ENCODE measurements at places on chromosomes 11 and 22.

GRCh38 chr22:40466976-40467375 lies 96.6 kb downstream of the SGSM3 start:
- DNase-seq = no peak

DNA sequence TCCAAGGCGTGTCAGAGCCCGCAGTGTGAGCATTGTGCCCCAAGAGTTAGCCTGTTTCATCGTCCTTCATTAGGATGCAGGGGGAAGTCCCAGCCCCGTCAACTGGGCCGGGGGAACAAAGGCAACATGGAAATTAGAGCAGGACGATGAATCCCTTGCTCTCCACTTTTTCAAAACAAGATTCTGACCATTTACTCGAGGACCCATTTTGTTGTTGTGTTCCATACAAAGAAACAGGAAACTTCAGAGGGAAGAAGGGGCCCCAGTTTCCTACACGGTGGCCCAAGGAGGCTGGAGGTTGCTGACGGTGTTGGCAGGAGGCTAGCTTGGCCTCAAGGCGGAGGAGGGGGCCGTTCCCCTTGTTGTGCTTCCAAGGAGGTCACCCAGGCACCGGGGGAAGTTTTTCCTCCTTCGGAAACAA lies 44.0 kb upstream of the SLC1A2 start:
- no peak for DNase-seq

GRCh38 chr11:35131886-35132285 lies 7.1 kb upstream of the CD44 start:
- DNase-seq = no peak

- no peak for DNase-seq
Measured at GRCh38 chr11:112216561-112217105, 9.6 kb upstream of the PTS start.

DNA sequence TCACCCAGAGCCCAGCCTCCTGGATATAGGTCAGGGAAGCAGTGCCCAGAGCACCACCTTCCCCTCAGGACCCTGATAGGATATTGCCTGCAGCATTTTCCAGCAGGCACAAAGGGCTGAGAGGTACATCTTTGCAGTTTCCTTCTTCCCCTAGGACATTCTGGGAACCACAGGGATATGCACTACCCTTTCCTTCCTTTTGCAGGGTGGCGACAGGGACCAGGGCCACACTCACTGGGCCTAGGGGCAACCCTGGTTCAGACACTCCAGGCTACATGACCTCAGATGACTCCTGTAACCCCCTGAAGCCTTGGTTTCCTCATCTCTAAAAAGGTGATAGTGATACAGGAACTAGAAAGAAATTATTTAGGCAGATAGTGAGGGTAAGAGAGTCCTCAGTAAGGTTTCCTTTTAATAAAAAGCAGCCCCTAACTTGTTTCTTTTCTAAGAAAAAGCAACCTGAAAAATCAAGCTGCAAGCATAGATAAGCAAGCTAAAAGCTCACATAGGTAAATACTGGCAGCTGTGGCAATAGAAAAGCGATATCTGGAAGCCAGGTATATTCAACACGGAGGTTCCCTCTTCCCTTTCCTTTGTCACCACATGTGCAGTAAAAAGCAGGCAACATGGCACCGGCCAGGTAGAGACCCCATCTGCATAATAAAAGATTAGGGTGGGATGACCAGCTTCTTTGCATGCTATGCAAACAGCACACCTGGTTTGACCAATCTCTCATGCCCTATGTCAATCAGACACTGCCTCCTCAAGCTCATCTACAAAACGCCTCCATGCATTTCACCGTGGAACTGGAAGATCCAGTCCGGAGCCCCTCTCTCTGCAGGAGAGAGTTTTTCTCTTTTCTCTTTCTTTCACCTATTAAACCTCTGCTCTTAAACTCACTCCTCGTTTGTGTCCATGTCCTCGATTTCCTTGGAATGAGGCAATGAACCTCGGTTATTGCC lies 13.2 kb upstream of the MRGPRX2 start:
- DNase-seq = no peak

- DNase-seq = no peak
Measured at GRCh38 chr22:30370641-30371230, 13.9 kb downstream of the CCDC157 start.

DNA sequence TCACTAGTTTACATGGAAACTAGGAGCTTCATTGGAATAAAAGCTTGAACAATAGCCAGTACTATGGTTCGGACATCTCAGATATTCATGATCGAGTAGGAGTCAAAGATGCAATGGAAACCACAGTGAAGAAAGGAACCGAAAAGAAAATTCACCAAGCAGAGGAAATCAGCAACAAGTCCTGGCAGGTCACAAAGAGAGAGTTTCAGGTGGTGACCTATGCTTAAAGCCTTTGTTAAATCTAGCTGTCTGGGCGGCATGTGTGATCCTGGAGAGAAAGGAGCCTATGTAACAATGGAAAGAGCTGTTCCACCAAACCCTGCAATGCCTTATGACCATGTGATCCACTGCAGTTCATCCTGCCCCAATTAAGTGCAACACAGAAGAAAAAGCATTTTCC lies 68.9 kb upstream of the POU2AF2 start:
- no peak for DNase-seq

DNA sequence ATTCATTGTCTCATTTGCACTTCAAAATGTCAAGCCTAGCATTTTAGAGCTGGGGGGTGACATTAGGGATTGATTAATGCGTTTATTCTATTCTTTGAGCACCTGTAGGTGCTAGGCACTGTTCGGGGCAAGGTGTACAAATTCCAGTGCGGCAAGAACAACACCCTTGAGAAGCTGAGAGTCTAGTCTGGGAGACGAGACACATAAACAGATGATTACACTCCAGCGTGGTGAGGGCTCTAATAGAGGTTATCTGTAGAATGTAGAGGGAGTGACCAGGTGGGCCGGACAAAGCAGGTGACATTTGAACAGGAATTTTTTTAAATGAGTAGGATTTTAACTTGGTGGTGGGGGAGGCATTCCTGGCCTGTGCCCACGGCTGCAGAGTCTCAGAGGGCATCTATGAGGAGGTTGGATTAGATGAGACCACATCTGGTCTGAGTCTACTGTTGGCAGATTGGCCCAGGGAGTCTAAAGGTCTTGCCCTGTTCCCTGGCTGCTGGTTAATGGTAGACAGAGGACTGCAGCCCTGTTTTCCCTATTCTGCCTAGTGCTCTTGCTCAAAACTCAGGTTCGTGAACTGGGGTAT lies 970 bp downstream of the CAT start:
- peak; percentile 15 for DNase-seq

- peak; percentile 95 for DNase-seq
Measured at GRCh38 chr11:117820071-117820470, 4.5 kb downstream of the FXYD2 start.

GRCh38 chr22:19291580-19292457 lies at the start of gene CLTCL1:
Gene CLTCL1, minus strand, starts transcription at chr22:19291719. Its CDS starts 78 bp downstream, at chr22:19291641.
- DNase-seq = peak; percentile 56

DNA sequence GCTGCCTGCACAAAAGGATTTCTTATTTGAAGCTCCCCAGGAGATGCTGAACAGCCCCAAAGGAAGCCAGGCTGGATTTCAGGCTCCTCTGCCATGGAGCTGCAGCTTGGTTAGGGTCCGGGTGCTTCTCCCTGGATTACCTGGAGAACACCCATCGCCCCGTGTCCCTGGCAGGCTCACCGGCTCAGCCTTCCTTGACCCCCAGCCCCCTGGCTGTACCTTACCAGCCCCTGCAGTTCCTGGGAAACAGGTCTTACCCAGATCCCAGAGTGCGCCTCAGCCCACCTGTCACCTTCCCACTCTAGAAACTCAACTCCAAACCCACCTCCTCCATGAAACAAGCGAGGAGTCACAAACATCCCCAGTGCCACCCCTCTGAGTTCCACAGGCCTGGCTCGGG lies 45.3 kb upstream of the CD5 start:
- DNase-seq = no peak

- DNase-seq = no peak
Measured at GRCh38 chr11:41398175-41398574, 61.3 kb downstream of the LRRC4C start.

GRCh38 chr22:37739035-37739434 lies 42.2 kb downstream of the TRIOBP start:
- no peak for DNase-seq

GRCh38 chr11:16902781-16903378 lies 111.3 kb downstream of the PLEKHA7 start:
- no peak for DNase-seq

DNA sequence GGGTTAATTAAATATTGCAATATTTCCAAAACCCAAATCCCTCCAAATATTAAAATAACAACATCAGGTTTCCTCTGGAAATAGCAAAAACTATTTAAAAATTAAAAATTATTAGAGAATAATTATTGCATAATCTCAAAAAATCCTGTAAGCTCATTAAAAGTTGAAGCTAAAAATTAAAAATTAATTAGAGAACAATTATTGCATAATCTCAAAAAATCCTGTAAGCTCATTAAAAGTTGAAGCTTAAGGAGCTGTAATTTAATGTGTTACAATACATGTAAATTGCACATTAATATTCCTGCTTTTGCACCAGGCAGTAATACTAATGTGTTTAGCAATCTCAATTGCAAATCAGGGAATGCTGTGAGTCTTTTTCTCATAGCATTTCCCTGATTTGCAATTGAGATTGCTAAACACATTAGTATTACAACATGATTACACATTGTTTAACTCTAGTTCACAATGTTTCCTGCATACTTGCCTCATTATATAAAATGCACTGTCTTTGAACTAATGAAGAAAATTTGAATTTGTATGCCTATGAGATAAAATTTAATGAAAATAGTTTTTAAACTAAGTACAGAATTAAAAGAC lies 247.7 kb downstream of the GUCY1A2 start:
- DNase-seq = no peak

DNA sequence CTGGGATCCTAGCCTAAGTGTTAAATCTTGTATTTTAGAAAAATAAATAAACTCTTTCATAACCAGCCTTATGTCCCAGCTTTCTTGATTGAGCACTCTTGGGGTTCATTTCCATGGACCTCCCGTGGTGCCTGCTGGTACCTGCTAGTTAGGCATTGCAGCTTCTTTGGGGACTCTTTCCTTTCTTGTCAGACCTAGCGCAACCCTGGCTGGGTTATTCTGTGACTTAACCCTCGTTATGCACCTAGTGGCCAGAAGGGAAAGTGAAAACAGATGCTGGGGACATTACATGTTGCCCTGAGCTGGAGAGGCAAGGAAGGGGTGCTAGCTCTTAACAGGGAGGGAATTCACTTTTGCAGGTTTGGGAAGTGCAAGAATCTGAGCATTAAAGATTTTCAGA lies 46.8 kb downstream of the APIP start:
- no peak for DNase-seq

- DNase-seq = peak; percentile 18
Measured at GRCh38 chr11:71342951-71343827, 90.8 kb upstream of the SHANK2 start.

DNA sequence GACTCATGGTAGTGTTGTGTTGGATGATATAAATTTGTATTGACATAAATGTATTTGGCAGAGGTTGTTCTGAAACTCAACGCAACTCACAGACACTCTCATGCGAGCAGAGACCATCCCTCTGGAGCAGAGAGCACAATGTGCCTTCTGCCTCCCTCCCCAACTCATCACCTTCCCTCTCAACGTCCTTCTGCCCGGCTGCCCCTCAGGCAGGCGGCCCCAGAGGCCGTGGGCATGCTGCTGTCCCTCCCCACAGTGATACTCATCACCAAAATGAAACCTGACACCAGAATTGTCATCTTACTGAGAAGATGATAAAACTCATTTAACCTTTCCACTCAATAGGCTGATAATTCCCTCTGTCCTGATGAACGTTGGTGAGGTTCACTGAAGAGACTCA lies 260.6 kb downstream of the ETS1 start:
- DNase-seq = no peak

DNA sequence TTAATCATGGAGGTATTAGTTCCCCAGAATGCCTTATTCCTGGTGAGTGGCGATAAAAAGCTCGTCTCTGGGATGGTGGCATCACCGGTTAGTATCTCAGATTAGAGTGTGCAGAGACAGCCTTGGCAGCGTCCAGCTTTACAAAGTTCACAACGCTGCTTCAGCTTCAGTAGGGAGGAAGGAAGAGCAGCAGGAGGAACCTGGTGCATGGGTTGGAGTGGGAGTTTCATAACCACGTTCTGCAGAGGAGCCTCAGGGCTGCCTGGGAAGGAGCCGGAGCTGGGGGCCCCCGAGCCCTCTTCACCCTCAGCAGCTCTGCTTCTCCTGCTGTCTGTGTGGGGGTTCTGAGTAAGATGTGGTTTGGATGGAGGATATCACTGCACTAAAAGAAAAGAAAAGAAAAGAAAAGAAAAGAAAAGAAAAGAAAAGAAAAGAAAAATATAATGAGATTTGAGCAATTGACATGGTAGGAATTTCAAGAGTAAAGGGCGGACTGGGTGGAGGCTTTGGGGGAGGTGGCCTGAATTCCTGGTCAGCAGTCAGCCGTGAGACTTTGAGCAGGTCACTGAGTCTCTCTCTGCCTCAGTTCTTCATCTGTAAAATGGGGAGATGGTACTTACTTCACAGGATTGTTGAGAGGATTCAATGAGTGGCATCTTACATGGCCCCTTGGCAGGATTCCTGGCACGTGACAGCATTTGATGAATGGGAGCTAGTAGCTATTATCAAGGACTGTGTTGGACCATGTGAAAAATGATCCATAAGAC lies 6.5 kb downstream of the ASPHD2 start:
- DNase-seq = no peak

- no peak for DNase-seq
Measured at GRCh38 chr22:32699686-32700085, 101.8 kb upstream of the TIMP3 start.

GRCh38 chr22:17113600-17113999 lies 7.6 kb downstream of the TMEM121B start:
- DNase-seq = no peak

- DNase-seq = no peak
Measured at GRCh38 chr22:46513908-46514550, 23.4 kb downstream of the CELSR1 start.

DNA sequence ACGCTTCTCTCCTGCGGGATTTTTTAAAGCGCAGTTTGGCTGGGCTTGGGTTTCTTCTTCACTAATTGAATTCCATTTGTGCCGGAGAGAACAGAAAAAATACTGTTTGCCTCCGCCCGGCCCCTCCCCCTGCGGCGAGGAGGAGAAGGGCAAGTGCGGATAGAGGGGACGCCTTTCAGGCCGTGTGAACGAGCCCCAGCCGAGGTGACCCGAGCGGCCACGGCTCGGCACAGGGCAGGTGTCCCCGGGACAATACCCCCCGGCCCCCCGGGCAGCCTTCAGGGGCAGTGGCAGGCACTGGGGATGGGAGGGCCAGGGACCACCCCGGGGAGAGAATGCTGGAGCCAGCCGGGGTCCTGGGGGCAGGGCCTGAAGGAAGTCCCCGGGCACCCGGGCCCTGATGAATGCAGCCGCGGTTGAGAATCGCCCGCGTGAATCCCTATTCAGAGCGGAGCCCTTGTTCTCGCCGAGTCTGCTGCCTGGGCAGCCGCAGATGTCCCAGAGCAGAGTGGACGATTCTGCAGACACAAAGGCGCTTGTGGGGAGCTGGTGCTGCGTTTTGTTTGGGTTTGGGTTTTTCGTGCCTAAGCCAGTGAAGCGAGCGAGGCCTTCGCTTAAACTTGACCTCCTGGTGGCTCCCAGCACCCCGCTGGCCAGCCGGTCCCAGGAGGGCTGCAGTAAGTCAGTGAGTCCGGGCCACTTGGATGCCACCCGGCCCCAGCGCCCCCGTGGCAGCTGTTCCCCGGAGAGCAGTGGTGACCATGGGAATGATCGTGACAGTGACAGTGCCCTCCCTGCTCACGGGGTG lies 96.0 kb downstream of the WNT7B start:
- no peak for DNase-seq
